ENCODE measurements at places on chromosomes 13 and 19.

DNA sequence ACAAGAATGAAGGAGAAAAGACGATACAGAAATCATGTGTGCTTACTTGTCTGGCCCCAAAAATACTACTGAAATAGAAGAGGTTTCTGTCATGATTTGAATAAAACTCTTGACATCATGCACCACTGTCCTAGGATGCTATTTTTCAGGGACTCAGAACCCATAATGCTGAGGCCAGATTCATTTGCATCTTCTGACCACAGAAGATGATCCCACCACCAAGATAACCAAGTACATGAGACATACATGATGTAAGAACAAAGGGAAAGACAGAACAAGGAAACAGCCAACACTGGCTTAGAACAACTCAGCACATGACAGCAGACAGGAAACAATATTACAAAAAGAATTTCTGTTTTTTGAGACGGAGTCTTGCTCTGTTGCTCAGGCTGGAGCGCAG is 2.5 kb downstream of the ZNF552 start:
- no peak for DNase-seq

GRCh38 chr13:69579351-69579750 is 528.3 kb upstream of the ATXN8OS start:
- DNase-seq: no peak

- no peak for DNase-seq
Observed at GRCh38 chr19:50969413-50969760, at the start of gene KLK6. TSS of gene KLK6 (minus strand) at chr19:50969591. CDS start at chr19:50968104, 1,487 bp downstream.

DNA sequence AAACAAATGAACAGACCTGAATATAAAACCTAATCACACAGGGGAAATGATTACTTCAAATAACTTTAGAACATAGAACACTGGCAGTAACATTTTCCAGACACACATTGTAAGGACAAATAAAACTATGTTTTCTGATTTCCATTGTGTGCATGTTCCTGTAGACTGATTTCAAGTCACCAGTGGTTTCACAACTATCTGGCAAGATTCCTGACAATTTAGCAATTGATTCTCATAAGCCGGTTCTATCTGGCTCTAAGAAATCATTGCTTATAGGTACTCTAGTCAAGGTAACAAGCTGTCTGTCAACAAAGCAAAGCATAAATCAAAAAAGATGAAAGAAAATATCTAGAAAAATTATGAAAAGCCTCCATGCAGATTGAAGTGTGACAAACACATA is 19.6 kb upstream of the PCCA start:
- DNase-seq: no peak

- no peak for DNase-seq
Observed at GRCh38 chr13:37075164-37075563, 15.7 kb upstream of the SUPT20H start.
